ENCODE measurements at places on chromosomes 2 and 18. TPM values are rescaled to one million over a fixed set of nuclear protein-coding genes. Genes with fewer than 3 reads are reported as not detected.

Gene SETBP1
- total RNA-seq: 2.2 TPM

Gene DCC
- total RNA-seq: not detected

DNA sequence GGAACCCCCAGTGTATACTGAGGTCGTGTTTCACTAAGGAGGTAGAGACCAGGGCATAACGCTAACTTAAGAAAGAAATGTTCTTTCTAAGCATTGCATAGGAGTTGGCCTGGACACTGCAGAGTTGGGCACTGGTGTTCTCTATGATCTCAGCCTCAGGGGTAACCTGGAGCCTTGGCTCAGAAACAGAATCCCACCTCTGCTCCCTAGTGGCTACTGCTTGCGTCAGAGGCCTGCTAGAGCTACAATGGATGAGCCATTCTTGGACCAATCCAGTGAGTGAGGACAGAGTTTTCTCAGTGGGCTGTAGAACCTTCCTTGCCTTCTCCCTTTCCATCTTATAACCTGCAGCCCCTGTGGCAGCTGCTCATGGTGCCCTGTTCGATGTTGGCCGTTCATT is 324.4 kb upstream of the CELF4 start:
- no peak for DNase-seq

DNA sequence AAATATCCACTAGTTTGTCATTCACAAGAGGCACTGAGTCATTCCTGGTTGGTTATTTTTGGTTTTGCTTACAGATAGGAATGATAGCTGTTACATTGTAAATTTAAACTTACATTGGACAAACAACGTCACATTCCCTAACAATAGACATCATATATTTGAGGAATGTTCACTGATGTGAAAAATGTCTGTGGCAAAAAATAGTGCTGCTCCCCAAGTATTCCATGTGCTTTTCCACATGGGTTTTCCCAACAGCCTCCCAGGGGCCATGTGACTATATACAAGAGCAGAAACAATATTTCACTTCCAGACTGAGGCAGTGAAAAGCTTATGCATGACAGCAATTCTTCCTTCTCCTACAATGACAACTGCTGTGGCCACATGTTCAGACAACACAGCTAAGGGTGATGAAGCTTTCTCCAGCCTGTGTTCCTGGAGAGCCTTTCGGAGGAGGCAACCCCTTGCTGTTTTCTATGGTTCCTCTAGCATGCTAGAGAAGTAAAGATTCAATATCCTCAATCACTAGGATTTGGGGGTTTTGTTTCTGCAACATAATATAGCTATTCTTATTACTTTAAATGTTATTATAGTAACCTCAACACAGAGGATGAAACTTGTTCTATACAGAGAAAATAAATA is 202.7 kb downstream of the PTH2R start:
- DNase-seq: no peak

DNA sequence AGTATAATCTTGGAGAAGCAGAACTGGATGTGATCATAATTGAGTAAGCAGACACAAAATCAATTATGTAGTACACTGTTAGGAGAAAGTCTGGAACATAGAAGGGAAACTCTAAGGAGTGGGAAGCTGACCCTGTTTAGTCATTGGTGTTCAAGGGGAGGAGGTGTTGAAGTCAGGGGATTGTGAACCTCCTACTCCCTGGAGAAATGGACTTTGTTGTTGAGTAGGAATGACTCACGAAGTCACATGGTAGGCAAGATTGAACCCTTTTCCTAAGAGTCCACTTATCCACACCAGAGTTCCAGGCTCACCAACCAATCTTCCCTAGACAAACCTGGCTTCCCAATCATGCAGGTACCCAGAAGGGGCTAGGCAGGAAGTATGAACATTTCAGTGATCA is 81.0 kb upstream of the BCL11A start:
- DNase-seq: no peak

DNA sequence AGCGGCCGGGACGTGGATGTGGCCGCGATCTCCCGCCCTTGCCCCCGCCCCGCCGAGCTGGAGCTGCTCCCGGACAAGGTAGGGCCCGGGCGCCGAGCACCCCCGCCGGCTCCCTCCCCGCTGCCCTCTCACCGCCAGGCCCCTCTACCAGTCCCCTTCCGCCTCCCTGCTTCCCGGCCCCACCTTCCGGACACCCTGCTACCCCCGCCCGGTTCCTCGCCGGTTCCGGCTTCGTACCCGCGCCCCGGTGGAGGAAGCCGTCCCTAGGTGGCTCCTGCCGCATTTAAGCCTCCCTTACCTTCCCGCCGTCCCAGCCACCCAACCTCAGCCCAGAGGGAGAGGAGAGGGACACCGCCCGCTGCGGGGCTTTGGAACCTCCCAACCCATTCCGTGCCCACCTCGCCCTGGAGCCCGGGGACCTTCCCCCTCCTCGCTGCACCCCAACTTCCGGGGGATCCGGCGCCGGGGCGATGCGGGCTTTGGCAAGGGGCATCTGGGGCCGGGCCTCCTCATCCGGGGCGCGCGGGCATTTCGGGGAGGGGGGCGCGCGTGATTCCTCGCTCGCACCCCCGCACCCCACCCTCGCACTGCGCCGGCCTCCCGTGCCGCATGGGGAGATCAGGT is 475 bp downstream of the B3GNT2 start:
- DNase-seq: peak; percentile 43

GRCh38 chr2:120760446-120761135 is 24.9 kb downstream of the GLI2 start:
- no peak for DNase-seq

Gene TRABD2A
- 0.73 TPM for total RNA-seq

GRCh38 chr18:78145096-78145495 is 834.5 kb upstream of the SALL3 start:
- DNase-seq: no peak

Gene SERPINB4
- not detected for total RNA-seq

Gene DYNAP
- not detected for total RNA-seq

Gene GKN2
- total RNA-seq: not detected

DNA sequence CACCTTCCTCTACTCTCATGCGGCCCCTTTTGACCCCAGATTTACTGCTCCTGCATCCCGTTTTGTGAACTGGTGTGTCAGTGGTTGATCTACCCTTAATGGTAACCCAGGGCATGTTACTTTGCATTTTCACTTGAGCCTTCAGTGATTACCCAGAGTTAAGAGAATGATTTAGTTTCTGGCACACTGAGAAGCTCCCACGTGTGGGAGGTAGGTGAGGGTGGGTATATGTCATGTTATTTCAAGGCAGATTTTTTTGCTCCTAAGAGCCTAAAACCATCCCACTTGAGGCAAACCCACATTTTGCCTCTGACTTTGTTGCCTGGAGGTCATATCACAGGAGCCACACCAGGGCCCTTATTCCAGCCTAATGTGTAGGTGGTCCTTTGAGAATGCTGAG is 186.7 kb downstream of the CTIF start:
- DNase-seq: no peak

GRCh38 chr2:69575926-69576325 is 67.6 kb downstream of the AAK1 start:
- DNase-seq: no peak

DNA sequence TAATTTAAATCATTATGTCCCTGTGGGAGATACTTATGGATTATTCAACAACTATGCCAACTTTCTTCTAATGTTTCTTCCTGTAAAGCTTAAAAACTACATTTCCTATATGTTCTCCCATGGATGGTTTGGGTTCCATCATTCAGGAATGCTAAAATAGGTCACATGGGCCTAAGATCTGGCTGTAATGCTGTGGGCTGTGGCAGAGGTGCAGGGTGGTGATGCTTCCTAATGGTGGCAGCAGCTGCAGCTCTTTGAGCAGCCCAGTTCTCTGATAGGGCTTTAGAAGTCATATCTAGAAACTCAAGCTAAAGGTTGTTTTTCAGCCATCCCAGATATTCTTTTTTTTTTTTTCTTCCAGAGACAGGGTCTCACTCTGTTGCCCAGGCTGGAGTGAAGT is 266.1 kb downstream of the ZNF385B start:
- peak; percentile 41 for DNase-seq

Gene METTL8
- total RNA-seq: 30.7 TPM

DNA sequence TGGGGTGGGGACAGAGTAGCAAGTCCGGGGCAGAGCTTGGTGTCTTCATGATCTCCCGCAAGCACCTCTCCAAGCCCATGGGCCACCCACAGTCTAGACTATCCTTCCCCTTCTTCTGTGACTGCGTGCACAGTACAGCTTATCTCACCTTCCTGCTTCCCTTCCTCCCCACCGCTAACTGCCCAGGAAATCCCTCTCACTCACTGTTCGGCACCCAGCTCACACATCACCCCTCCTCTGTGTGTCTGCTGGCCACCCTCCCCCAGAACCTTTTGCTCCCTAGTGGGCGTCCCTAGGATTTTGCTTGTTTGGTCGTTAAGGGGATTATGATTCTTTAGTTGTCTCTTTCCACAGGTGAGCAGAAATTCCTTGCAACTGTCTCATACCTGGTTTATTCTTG is 31.5 kb upstream of the SMAD7 start:
- DNase-seq: no peak

Gene TBR1
- total RNA-seq: not detected

- DNase-seq: no peak
These were observed 221.8 kb upstream of the RBMS1 start for GRCh38 chr2:160715428-160715827.

Gene LAMA3
- total RNA-seq: 1.2 TPM

- DNase-seq: no peak
These were observed 135.8 kb downstream of the METTL8 start for GRCh38 chr2:171297956-171298355.

Gene ZNF804A
- not detected for total RNA-seq

GRCh38 chr18:56473400-56474024 is 164.9 kb downstream of the TXNL1 start:
- no peak for DNase-seq

- DNase-seq: peak; percentile 51
These were observed 29.6 kb upstream of the EPAS1 start for GRCh38 chr2:46267616-46268015.

DNA sequence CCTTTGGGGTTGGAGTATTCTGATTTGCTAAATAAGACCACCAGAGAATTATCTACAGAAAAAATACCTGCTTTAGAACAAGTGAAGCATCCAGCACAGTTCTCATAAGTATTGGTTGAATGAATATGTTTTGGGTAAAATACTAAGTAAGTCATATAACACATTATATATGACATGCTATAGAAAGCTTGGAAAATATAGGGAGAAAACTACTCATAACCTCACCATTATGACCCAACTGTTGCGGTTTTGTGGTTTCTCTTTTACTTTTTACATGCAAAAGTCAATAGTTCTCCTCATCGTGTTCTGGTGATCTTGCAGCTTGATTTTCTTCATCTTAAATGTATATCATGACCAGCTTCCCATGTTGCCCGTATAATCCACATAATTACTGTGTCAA is 66.2 kb downstream of the DIPK1C start:
- DNase-seq: no peak

Measured in myocyte (in vitro differentiated cells).